ENCODE measurements at places on chromosomes 6 and 20. TPM values are rescaled to one million over a fixed set of nuclear protein-coding genes. Genes with fewer than 3 reads are reported as not detected.

The SIRPB1 gene
- total RNA-seq: 1.1 TPM

The OR2H1 gene
- not detected for total RNA-seq

The OR12D1 gene
- total RNA-seq: not detected

The CCN2 gene
- 57.2 TPM for total RNA-seq

The HLA-DPB1 gene
- total RNA-seq: 2.7 TPM

The BEND3 gene
- total RNA-seq: 8.3 TPM

The PTPRT gene
- not detected for total RNA-seq

The STX7 gene
- total RNA-seq: 37.9 TPM

The IMPG1 gene
- total RNA-seq: not detected

The WFDC12 gene
- total RNA-seq: 0.18 TPM

The INSM1 gene
- total RNA-seq: not detected

The LY6G6D gene
- total RNA-seq: not detected

The SSR1 gene
- total RNA-seq: 142 TPM

The LATS1 gene
- total RNA-seq: 19.4 TPM

The DEFB124 gene
- total RNA-seq: not detected

The GFOD1 gene
- 10.3 TPM for total RNA-seq

The ERVFRD-1 gene
- total RNA-seq: not detected

The CALHM5 gene
- total RNA-seq: 0.11 TPM

The GPR63 gene
- total RNA-seq: 2.8 TPM

The CPNE5 gene
- total RNA-seq: not detected
